ENCODE measurements at places on chromosomes 1 and 21.

- DNase-seq, result no peak
Measured at GRCh38 chr1:173248247-173248940, 41.3 kb upstream of the TNFSF4 start.

DNA sequence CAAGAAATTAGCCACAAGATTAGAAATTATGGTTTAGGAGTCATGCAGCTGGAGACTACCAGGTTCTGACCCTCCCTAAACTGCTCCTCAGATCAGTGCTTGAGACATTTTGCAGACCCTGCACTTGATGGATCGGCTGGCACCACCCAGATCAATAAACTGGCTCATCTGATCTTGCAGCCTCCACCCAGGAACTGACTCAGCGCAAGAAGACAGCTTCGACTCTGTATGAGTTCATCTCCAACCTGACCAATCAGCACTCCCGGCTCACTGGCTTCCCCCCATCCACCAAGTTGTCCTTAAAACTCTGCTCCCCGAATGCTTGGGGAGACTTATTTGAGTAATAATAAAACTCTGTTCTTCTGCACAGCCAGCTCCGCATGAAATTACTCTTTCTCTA, 40.0 kb downstream of the L1TD1 start:
- no peak for DNase-seq

GRCh38 chr1:27713869-27714513, 11.8 kb upstream of the FAM76A start:
- DNase-seq, result no peak

DNA sequence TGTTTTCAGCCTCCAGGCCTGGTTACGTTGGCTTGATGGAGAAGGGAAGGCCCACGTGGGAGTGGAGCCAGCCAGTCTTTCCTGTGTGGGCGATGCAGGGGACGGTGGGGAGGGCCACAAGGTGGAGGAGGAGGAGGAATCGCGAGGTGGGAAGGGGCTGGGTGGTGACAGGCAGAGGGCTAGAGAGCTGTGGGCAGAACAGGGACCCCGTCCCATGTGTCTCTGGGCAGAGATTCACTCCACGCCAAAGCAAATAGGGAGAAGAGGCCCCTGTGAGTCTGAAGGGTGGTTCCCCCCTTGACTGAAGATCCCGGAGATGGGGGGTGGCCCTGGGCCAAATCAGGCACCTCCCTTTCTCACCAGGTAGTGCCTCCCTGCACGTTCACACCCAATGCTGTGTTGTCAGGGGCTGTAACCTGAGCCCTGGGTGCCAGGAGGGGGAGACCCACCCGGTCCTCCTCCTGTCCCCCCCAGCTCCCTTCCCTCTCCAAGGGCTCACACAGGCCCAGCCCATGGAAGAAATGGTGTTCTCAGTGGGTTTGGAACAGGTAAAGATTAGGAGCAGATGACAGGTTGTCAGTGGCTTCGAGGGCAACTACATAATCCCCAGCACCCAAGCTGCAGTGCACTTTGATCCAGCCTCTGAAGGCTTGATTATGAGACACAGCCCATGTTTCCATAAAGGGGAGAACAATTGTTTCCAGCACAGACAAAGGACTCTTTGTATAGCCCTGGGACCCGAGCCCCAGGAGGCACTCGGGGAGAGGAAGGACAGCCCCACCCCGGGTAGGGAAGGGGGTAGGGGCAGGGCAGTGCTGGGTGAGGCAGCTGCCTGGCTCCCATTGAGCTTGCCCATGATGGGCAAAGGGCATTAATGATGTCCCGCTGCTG, 37.7 kb upstream of the GPR37L1 start:
- no peak for DNase-seq

DNA sequence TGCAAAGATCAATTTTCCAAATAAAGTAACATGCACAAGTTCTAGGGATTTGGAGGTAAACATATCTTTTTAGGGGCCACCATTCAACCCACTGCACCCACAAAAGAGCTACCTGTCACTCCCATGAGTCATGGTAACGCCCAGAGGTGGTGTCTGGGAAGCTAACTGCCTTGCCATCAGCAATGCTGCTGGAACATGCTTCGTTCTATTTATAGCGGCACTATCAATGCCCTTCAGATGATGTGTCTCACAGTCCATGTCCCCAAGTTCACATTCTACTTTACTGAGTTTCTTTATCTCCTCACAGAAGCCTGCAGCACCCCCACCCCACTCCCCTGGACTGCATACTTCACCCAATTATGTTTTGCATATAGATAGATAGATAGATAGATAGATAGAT, 95.4 kb downstream of the LPAR3 start:
- no peak for DNase-seq
